GM23338 (cell line): ENCODE measurements at places on chromosomes 7 and 10.

DNA sequence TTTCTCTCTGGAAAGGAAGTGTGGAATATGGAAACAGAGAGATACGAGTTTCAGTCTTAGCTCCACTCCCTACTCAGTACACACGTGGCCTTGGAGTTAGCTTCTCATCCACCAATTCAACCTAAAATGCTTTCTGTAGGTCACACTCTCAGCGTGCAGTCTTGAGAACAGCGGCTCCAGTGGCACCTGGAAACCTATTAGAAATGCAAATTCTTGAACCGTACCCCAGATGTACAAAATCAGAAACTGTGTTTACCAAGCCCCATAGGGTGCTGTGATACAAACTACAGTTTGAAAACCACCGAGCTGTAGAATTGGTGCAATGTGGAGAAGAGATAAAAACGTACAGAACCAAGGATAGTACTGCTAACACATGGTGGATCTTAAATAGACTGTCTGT is 91.1 kb upstream of the SP4 start:
- DNase-seq, result no peak

GRCh38 chr10:114624951-114625780 is 32.9 kb downstream of the ABLIM1 start:
- no peak for DNase-seq

- DNase-seq, result no peak
Observed at GRCh38 chr10:12854988-12855387, 146.5 kb downstream of the CCDC3 start.

GRCh38 chr7:77538281-77539212 is 1.5 kb downstream of the PTPN12 start:
- DNase-seq, result peak; percentile 91

DNA sequence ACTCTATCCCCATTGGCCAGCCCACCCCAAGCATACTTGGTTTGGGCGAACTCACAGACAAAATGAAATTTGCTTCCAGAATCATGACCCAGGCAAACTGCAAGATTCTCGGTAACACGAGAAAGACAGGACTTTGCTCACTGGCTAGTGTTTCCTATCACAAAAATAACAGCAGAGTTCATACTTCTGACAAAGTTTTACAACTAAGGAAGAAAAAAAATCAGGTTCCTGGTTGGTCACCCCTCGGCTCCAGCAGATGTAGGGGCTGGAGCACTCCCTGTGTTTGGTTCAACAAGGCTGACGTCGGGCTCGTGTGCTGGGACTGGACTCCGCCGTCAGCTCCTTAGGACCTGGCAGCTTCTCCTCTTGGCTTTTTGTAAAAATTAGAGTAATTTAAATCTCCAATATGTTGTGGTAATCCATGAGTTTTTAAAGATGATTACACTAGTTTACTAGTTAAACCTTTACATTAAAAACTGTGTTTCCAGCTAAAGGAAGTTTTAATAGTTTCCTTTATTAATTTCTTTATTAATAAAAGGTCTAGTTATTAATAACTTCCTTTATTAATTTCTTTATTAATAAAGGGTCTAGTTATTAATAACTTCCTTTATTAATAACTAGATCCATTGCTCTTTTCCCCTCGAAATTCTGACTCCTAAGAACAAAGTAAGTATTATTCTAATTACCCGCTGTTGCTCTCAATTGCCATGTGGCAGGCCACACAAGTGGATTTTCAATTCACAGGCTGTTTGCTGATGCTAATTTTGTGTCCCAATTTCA is 115.6 kb upstream of the RNF32 start:
- DNase-seq, result no peak

DNA sequence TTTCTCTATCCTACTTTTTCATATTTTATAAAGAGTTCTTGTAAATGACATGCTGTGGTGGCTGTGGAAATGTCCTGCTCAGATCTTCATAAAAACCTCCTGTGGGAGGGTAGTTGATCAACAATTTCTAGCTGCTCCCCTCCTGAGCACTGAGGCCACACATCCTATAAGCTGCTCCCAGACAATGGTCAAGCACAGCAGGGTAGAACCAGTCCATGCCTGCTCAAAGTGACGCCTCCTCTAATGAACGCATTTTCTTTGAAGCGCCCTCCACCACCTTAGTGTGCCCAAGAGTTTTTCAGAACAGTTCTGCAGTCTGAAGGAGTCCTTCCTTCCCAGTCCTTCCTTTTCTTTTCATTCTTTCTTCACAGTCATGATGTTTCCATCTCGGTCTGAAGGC is 298.6 kb upstream of the CACNA2D1 start:
- no peak for DNase-seq

DNA sequence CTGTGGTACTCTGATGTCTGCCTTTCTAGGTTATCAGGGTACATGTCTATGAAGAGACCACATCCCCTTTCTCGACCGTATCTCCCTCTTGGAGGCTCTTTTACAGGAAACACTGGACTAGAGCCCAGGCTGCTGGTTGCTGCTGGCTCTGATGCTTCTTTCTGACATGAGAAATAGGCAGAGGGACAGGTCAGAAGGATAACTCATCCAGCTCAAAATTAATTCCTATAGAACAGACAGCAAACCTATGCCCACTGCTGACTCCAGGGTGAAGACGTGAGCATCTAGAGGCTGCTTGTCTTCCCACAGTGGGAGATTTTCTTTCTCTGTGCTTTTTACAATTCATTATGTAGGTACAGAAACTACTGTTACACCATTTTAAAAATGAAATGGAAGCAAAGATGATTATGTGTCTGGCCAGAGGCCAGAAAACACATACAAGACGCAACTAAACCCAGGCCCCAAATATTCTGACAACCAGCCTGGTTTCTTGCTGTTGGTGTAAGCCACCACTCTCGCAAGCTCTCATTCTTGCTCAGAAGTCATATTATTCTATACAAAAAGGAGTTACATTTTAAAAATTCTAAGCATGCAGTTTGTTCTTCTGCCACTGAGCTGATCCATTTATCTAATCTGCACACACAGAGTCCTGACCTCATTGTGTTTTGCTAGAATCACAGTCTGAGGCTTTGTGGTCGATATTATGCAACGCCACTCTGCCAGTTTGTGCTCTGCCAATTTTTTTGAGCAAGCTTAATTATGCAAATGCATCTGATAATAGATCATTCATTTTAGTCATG is 424.3 kb downstream of the KIF20B start:
- no peak for DNase-seq

- DNase-seq, result no peak
Observed at GRCh38 chr10:110175406-110175805, 32.0 kb upstream of the MXI1 start.

DNA sequence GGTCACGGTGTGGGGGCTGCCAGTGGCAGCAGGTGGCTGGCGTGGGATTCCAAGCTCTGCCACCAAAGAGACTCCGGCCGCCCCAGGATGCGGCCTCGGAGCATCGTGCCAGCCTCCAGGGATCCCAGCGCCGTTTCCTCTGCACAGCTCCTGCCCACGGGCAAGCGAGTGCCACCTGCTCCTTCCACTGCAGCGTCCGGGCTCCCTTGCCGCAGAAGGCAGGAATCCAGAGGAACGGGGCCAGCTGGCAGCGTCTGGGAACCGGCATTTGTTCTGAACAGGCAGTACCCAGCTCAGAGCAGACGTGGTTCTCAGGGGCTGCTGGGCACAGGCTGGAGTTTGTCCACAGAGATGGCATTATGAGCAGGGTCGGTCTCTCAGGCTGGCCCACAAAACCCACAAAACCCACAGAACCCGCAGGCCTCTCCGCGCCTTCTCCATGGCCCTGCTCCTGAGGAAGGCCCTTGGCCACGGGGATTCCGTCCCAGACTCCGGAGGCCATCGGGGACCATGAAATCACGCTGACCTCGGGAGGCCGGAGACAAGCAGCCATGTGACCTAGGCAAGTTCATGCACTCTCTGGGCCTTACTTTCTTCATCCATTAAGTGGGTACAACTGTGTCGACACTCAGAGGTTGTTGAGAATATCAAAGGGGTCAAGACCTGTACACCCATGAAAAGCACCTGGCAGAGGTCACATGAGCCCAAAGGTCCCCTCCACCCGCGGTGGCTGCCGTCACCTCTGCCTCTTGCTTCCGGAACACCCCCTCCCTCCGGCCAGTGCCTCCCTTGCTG is 72.1 kb upstream of the TNRC18 start:
- no peak for DNase-seq

GRCh38 chr10:35822316-35822715 is 180.2 kb upstream of the FZD8 start:
- peak; percentile 82 for DNase-seq

- DNase-seq, result no peak
Observed at GRCh38 chr10:50514995-50515394, 108.8 kb downstream of the SGMS1 start.

- no peak for DNase-seq
Observed at GRCh38 chr10:15627617-15628196, 92.0 kb downstream of the ITGA8 start.

- no peak for DNase-seq
Observed at GRCh38 chr10:565676-566075, 123.8 kb downstream of the DIP2C start.

DNA sequence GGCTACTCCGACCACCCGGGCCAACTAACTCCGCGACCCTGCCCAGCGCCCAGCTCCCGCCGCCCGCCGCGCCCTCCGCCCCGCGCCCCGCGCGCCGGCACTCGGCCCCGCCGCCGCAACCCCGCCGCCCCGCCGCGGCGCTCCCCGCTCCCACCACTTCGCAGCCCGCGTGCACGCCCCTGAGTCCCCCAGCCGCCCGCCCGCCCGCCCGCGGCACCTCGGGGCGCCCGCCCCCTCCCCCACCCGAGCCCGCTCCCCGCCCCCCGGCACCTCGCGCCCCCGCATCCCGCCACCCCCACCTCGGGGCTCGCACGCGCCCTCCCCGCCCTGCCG is 598 bp downstream of the JAZF1 start:
- DNase-seq, result no peak

- DNase-seq, result no peak
Observed at GRCh38 chr10:46545861-46546590, 10.4 kb downstream of the GPRIN2 start.

DNA sequence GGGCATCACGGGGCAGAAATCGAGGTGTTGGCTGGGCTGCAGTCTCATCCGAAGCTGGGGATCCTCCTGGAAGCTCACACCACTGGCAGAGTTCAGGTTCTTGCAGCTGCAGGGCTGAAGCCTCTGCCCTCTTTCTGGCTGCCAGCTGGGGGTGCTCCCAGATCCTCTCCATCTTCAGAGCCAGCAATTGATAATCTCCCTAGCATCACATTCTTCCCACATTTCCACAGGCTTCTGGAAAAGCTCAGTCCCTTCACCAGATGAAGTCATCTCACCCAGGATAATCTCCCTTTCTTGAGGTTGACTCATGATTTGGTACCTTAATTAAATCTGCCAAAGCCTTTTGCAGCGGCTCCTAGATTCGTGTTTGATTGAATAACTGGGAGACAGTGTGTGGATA is 55.2 kb downstream of the NRP1 start:
- no peak for DNase-seq

- peak; percentile 51 for DNase-seq
Observed at GRCh38 chr7:55307123-55307916, 57.8 kb upstream of the LANCL2 start.

DNA sequence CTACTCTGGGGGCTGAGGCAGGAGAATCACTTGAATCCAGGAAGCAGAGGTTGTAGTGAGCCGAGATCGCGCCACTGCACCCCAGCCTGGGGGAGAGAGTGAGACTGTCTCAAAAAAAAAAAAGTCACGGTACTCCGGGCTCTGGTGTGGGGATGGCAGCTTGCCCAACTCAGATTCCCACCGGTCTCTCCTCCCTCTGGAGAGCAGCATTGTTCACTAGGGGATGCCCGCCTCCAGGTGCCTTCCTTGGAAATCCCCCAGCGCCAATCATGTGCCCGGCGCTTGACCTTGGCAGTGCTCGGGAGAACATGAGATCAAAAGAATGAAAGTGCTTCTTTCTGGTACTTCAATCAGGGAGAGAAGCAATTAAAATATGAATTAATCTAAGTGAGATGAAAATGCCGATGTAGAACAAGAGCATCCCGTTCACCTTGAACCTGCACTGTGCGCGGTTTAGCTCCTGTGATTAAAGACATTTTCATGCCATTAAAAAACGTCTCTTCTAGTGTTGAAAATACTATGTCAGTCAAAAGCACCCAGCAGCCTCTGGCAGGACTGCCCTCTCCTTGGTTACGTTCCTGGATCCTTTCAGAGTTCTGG is 1127.3 kb upstream of the AUTS2 start:
- no peak for DNase-seq

DNA sequence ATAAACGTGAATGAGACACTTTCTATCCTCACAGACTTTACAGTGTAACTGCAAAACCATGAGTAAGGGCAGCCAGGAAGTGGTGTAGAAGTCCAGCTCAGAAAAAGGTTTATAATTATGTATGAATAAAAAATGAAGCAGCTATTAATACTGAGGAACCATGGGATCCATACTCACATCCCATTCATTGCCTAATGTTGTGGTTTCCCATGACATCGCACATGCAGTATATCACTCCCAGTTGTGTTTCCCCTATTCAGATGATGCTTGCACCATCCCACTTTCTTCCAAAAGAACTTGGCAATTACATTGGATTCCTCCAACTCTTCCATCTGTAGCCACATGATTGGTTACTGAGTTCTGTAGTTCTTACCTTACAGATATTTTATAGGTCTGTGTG is 74.5 kb upstream of the SEMA3D start:
- no peak for DNase-seq

DNA sequence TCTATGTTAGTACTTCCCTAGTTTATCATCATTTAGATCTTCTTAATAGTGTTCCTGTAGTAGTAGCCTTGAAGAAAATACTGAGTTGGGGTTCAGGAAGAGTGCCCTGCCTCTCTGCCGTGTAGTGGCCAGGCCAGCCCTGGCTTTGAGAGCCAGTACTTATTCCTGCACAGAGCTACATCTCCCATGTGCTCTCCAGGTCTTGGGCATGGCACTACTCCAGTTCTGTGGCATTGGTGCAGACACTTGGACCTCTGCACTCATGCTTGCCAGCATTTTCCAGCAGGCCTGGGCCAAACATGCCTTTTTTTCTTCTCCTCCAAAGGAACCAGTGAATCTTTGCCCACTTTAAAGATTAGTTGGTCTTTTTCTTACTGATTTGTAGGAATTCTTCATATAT is 5.3 kb downstream of the GNG11 start:
- DNase-seq, result no peak

DNA sequence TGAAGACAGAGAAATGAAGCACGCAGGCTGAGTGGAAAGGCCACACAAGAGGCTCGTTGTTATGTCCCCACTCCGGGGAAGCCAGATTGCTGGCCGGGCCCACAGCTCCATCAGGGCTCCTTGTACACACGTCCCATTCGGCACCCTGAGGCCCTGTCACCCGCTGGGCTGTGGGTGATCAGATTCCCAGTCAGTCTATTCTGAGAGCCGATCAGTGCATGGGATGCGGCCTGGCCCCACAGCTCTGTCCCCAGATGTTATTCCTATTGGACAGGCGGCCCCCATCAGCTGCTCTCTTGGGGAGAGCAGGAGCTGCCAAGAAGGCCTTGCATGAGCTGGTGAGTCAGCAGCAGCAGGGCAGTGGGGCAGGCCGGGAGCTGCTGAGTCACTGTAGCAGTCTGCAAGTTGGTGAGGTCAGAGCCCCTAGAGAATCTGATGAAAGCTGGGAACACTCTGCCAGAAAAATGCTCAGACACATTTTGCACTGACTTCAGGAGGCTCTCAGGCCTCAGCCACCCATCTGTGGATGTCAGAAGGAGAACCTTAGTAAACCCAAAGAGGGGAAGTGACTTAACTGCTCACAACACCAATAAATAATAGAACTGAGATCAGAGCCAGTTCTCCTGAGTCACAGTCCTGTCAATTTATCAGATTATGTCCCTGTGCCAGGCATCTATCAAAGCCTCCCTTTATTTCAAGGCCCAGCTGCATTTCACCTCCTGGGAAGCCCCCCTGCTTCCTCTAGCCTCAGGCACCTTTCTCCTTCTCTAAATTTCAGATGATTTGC is 9.4 kb upstream of the PSAP start:
- peak; percentile 76 for DNase-seq

- no peak for DNase-seq
Observed at GRCh38 chr10:77422491-77423338, 214.9 kb downstream of the KCNMA1 start.

- DNase-seq, result no peak
Observed at GRCh38 chr7:94303695-94304094, 91.0 kb upstream of the COL1A2 start.
